ENCODE measurements at places on chromosomes 1 and 21.

DNA sequence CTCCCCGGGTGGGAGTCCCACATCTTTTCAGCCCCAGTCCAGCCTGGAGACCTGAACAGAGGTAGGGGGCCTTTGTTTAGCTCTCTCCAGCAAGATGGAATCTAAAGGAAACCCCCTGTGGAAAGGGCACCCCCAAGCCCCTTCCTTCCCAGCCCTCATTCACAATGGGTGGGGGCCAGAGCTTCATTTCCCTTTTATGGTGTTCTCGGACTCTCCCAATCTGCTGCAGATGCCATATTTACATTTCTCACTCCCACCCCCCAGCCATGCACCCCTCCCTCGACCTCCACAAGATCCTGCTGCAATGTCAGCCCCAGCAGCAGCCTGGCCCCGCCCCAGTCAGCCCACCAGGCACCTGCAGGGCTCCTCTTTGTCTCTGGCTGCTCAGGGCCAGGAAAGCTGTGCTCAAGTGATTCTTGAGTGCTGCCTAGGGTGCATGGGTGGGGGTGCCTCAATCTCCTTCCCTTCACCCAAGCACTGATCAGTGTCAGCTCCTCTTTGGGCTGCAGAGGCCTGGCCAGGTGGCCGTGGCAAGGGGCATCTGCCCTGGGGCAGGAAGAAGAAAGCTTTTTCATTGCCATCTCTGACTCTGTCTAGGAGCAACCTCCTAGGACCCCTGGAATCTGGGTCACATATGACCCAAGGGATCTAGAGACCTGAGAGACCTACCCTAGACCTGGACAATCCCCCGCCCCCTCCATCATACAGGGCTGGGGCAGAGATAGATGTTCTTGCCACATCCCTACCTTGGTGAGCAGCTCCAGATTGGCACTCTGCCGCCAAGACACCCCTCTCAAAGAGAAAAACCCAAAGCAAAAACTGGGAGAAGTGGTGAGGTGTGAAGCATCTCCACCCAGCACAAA lies 1.7 kb downstream of the KIF21B start:
- DNase-seq = no peak

GRCh38 chr1:31913968-31914367 lies 24.2 kb downstream of the PTP4A2 start:
- no peak for DNase-seq

DNA sequence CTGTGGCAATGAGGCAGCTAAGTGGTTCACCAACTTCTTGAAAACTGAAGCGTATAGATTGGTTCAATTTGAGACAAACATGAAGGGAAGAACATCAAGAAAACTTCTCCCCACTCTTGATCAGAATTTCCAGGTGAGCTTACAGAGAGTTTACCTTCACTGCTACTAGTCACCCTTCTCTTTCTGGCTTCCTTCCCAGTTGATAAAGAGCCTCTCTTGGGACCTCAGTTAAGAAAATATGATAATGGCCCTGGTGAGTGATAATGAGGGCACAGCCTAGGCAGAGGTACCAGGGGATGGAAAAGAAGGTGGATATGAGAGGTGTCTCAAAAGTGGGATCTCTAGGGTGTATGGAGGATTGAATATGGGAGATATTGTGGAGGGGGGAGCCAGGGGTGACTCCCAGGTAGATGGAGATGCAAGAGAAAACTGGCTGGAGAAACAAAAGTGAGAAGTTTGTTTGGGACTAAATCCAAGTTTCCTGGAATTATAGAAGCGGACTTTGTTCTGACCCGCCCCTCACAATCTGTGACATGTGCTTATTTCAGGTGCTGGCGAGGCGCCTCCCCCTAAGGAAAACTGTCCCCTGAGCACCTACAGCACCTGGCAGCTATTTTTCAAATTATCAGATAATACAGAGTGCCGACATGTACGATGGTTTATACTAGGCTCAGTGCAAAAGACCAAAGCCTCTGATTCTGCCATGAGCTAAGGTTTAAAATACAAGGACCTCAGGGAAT lies 13.7 kb downstream of the MTARC2 start:
- DNase-seq = no peak

DNA sequence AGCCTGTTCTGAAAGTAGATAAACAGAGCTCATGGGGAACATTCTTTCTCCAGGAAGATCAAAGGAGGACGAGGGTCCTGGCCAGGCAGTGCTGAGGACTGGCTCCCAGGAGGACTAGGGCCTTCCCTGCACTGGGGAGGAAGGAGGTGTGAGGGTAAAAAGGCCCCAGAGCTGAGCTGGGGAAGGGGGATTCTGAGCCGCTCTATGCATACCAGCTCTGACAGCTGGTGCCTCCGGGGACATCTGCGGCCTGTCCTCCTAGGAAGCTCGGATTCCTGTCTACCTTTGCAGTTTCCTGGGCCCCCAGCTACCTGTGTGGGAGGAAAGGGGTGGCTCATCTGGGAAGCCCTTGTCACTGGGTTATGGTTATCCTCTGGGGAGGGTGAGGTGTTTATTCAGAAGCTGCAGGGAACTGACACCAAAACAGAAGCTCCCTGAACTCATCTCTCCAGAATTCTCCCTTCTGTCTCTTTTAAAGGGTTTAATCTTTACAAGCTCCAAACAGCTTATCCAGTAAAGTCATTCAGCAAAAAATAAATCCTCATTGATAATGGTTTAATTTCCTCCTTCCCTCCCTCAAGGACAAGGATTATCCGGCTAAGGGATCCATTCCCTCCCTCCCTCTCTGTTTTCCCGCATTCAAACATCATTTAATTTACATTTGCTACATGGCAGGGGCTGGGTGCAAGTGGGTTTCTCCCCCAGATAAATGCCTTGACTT lies 31.0 kb downstream of the NENF start:
- DNase-seq = no peak

DNA sequence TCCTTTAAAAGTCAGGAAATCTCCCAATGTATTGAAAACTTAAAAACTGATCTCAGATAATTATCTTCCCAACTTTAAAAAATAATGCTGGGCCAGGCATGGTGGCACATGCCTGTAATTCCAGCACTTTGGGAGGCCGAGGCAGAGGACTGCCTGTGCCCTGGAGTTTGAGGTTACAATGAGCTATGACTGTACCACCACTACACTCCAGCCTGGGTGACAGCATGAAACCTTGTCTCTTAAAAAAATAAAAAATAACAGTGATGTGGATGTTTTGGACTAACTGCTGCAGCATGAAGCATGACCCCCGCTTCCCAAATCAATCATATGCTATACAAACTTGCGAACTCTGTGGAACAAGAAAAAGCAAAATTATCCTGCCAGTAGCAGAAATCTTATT lies 186.3 kb downstream of the RERE start:
- no peak for DNase-seq

GRCh38 chr1:205664399-205665017 lies 15.8 kb downstream of the SLC45A3 start:
- DNase-seq = peak; percentile 69

DNA sequence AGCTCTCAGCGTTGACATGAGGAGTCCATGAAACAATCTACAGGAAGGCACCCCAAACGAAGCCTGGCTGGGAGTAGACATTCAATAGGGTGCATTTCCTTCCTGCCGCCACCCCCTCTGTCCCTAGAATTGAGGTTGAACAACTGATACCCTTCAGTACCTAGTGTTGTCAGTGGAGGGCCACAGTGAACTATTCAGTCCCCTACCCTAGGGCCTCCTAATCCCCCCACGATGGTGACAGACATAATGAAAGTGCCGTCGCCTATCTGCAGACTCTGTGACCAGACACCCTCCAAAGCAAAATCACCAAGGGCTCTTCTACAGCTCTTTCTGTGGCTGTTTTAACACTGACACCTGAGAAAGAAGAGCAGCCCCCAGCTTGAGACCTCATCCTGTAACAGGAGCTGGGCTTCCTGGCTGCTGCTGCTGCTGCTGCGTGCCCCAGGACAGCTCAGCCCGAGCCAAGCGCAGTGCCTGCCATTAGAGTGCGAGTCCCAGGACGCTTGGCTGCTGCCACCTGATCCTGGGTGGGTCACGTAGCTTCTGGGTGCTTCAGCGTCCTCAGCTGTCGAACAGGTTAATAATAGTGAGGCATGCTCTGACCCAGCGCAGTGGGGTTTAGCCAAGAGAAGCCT lies 183.0 kb downstream of the ZBTB18 start:
- DNase-seq = no peak

DNA sequence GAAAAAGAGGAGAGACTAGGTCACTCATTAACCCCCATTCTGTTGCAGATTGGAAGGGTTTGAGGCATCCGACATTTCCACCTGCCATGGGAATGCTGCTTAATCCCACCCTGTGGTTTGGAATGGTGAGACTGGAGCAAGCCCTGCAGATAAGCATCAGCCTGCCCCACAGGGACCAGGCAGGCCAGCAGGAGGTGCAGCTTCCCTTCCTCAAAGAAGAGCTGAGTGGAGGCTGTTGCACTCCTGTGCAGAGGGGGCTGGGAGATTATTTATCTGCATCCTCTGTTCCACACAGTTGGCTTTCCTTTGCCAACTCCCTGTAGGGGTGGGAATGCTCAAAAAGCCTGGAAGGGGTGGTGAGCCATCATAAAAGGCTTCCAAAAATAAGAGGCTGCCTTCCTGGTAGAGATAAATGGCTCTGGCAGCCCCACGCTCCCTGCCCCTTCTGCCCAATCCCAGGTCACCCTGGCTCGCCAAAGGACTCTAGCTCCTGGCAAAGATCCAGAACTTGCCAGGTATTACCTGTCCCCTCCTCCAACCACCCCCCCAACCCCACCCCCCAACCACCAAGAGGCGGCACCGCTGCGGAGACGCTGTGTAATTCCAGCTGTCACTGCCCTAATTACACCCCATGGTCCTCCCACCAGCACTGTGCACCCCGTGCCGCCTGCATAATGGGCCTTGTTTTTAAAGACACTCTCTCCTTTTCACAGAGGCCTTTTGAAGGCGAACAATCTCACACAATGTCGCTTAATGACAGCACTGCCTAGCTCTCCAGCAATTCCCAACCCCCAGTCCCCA lies 83.0 kb upstream of the ZC3H12A start:
- DNase-seq = no peak

- peak; percentile 78 for DNase-seq
These were observed 3.0 kb downstream of the TRIM46 start for GRCh38 chr1:155176544-155177071.

DNA sequence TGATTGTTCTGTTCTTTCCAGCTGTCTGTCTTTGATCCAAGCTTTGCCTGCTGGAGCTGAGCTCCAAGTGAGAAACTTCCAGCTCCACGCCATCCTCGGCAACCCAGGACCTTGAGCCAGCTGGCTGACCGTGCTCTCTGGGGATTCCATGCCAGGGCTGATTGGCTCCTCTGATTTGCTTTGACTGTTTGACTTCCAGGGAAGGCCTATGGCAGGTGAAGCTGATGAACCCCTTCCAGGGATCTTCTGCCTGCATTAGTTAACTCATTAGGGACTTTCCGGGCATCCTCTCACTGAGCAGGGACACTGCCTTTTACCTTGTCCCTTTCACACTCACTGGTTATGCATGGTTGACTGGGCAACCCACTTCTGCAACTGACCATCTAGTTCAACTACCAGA lies 406.1 kb downstream of the RPS6KC1 start:
- no peak for DNase-seq

DNA sequence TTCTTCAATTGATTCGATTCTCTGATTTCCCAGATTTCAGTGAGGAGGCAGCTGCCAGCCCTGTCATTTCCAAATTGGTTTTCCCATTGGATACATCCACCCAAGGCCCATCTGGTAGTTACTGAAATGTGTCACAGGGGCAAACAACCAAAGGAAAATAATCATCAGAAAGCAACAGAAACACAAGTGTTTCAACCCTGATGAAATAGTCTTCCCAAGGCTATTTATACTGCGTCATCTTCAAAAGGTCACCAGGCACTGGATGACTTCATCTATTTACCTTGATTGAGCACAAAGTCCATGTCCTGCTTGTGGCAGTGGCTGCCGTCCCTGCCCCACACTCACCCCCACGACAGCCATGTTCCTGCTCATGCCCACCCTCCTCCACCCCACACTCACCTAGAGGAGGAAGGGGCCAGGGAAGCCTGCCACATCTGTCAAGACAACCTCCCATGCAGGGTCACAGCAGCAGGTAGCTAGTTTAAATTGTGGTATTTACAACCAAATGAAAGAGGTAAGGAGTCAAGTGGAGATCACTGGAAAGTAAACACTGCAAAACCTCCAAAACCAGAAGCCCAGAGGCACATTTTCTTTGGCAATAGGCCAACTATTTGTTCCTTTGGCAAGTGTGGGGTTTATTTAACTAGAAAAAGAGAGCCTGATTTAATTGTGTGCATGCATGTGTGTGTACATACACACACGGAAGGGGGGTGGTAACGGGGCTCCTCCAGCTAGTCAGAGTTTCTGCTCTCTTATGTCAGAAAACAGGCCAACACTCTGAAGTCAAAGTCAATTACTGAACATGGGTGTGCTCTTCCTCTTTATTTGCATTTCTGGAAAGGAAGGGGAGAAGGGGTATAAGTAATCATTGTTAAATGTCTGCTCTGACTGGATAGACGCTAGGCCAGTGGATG lies 49.5 kb upstream of the RAB4A start:
- peak; percentile 71 for DNase-seq

GRCh38 chr1:54800899-54801759 lies at the start of gene TTC22:
TSS of gene TTC22 (minus strand) at chr1:54801323. CDS start at chr1:54801163, 160 bp downstream.
- peak; percentile 80 for DNase-seq

DNA sequence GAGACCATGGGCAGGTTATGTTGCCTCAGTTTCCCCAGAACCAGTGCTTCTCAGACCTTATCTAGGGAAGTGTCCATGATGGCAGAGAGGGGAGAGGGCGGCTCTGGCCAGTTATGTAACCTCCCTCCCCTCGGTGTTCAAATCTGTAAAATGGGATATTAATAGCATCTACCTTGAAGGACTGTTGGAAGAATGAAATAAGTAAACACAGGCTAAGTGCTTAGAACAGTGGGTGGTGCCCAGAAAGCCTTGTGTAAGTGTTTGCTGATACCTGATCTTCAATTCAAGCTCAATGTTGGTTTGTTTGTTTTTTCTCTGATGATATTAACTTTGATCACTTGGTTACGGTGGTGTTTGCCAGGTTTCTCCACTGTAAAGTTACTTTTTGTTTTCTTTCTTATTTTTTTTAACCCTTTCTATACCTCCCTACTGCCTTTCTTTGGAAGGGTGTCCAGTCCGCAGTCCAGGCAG lies 34.9 kb downstream of the EPHA2 start:
- peak; percentile 53 for DNase-seq

- DNase-seq = no peak
These were observed 38.6 kb downstream of the KCNN3 start for GRCh38 chr1:154831462-154831861.

DNA sequence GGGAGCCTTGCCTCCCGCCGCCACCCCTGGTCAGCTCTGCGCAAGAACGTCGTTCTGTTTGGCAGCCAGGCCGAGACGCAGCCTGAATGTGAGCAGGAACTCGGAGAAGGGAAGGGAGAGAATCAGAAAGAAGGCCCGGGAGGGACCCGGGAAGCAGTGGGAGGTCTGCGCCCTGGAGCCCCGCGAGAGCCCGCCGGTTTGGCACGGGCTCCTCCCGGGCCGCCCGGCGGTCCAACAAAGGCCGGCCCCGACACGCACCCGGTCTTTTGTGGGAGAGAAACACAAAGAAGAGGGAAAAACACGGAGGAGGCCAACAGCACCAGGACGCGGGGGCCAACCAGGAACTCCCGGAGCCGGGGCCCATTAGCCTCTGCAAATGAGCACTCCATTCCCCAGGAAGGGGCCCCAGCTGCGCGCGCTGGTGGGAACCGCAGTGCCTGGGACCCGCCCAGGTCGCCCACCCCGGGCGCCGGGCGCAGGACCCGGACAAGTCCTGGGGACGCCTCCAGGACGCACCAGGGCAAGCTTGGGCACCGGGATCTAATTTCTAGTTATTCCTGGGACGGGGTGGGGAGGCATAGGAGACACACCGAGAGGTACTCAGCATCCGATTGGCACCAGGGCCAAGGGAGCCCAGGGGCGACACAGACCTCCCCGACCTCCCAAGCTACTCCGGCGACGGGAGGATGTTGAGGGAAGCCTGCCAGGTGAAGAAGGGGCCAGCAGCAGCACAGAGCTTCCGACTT lies 2.7 kb upstream of the OLIG2 start:
- DNase-seq = no peak

- DNase-seq = no peak
These were observed 52.1 kb downstream of the SYDE2 start for GRCh38 chr1:85148524-85149250.
